ENCODE measurements at places on chromosomes 7 and 10. TPM values are rescaled to one million over a fixed set of nuclear protein-coding genes. Genes with fewer than 3 reads are reported as not detected.

Gene SRGN
- total RNA-seq = 232 TPM

- DNase-seq = no peak
These were observed 51.4 kb upstream of the NFKB2 start for GRCh38 chr10:102344067-102344466.

- DNase-seq = no peak
These were observed 1106.0 kb upstream of the AUTS2 start for GRCh38 chr7:68492359-68492690.

GRCh38 chr7:2459674-2460073 lies 16.5 kb downstream of the GRIFIN start:
- no peak for DNase-seq

DNA sequence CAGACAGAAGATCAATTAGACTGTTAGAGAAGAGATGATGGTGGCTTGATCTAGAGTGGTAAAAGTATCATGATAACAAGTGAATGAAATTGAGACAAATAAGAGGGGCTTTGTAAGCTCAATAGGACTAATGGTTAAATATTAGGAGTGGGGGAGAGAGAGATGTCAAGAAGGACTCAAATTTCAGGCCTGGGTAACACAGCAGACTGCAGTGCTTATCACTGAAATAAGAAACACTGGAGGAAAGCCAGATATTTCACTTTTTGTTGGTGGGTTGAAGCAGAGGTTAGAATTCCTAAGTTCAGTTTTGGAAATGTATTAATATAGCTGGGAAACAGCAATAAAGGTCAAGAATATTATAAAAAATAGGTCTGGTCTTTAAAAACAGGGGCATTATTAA lies 74.6 kb downstream of the ORC5 start:
- no peak for DNase-seq

All from SJSA1 (cell line).